ENCODE measurements at places on chromosomes 12 and 14. TPM values are rescaled to one million over a fixed set of nuclear protein-coding genes. Genes with fewer than 3 reads are reported as not detected.

LRIG3 gene
- 47.7 TPM for total RNA-seq

- H3K4me1 ChIP-seq: peaks cover 38% of the 10 kb centered on the region
- DNase-seq: no peak
- H3K4me3 ChIP-seq: peak overlapping the region; percentile 43
- no peaks in the 10 kb centered on the region for H3K36me3 ChIP-seq
Measured at GRCh38 chr14:22556021-22556989, 32.7 kb downstream of the DAD1 start.

SLC10A1 gene
- not detected for total RNA-seq

DNA sequence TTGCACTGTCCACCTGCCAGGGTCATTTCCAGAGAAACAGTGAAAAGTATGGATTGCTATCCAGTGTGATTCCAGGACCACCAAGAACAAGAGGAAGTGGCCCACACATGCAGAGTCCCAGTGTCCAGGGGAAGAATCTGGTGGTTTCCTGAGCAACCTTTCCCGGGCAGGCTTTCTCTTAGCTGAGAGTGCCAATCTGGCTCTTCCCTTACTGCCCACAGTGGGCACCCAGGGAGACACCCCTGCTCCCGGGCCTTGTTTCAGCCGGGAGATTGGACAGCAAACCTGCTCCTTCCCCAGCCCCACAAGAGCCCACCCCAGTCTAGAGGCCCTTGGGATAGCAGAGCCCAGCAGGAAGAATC is 62.1 kb downstream of the VWF start:
- no peak for DNase-seq
- peaks cover 3% of the 10 kb centered on the region for H3K36me3 ChIP-seq
- peaks cover 5% of the 10 kb centered on the region for H3K27me3 ChIP-seq

GRCh38 chr12:68667896-68668295 is 18.9 kb upstream of the NUP107 start:
- H3K36me3 ChIP-seq: no peaks in the 10 kb centered on the region
- no peak overlapping the region for H3K27ac ChIP-seq
- H3K4me3 ChIP-seq: no peak overlapping the region
- H3K27me3 ChIP-seq: no peaks in the 10 kb centered on the region

DNA sequence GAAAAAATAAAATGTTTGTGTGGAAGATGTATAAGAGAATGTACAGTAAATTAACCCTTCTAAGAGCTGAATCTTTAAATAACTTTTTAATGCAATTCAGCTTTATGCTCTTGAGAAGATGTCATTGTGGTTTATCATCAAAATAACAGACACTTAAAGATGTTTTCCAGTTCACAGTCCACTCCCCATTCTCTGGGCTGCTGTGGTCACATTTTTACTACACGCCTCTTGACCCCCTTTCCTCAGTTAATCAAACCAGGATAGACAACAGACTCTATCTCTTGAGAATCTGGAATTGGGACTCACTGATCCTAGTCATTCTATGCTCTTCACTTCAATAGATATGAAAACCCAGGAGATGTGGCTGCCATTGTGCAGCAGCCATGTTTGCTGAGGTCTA is 24.7 kb upstream of the OR6J1 start:
- DNase-seq: no peak
- no peaks in the 10 kb centered on the region for H3K36me3 ChIP-seq
- no peak overlapping the region for H3K27ac ChIP-seq
- H3K4me1 ChIP-seq: no peaks in the 10 kb centered on the region

- no peaks in the 10 kb centered on the region for H3K27me3 ChIP-seq
- no peak overlapping the region for H3K27ac ChIP-seq
- peaks cover 49% of the 10 kb centered on the region for H3K4me1 ChIP-seq
- no peak for DNase-seq
Measured at GRCh38 chr14:74919421-74920165, 3.5 kb downstream of the RPS6KL1 start.

DNA sequence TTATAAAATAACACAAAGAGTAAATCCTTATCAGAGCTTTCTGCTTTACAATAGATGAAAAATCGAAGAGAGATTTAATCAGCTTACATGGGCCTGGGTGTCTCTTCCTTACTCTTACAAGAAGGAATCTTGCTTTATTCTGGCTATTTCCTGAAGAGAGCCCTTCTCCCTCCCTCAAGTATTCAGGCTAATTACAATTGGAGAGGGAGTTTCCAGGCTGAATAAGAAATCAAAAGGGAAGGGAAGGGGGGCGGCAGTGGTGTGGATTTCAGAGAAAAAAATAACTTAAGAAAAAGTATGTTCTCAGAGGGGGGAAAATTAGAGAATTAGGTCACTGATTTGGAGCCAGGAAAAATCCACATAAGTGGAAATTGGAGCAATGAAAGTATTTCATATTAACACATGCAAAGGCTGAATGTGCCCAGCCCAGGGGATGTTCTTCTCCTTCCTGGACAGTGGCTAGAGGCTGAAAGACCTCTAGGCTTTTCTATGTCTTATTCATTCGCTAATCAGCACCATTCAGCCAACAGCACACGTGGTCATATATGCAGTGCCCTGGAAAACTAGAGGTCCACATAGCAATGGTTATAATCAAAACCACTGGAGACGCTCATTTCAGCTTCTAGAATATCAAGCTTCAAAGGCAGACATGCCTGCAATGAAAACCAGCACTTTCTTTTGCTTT is 158.9 kb upstream of the BTG1 start:
- H3K27me3 ChIP-seq: no peaks in the 10 kb centered on the region
- H3K27ac ChIP-seq: peak overlapping the region; percentile 5

TM9SF1 gene
- total RNA-seq: 44.5 TPM

TAS2R13 gene
- 0.52 TPM for total RNA-seq

NGB gene
- total RNA-seq: 2.9 TPM

- no peak overlapping the region for H3K4me3 ChIP-seq
- peaks cover 13% of the 10 kb centered on the region for H3K36me3 ChIP-seq
- H3K27ac ChIP-seq: no peak overlapping the region
- no peaks in the 10 kb centered on the region for H3K27me3 ChIP-seq
- H3K4me1 ChIP-seq: peaks cover under 1% of the 10 kb centered on the region
- no peak for DNase-seq
Measured at GRCh38 chr14:23936084-23936829, 17.3 kb upstream of the DHRS4 start.

RNASE7 gene
- not detected for total RNA-seq

GRCh38 chr12:80756875-80757274 is 40.2 kb downstream of the MYF5 start:
- no peak overlapping the region for H3K4me3 ChIP-seq
- no peaks in the 10 kb centered on the region for H3K4me1 ChIP-seq
- no peaks in the 10 kb centered on the region for H3K36me3 ChIP-seq
- no peak for DNase-seq
- H3K27me3 ChIP-seq: no peaks in the 10 kb centered on the region

CARMIL3 gene
- not detected for total RNA-seq
